Stimulated activated CD4-positive, alpha-beta T cell treated with anti-CD3 and anti-CD28 coated beads, Interleukin-1b, Interleukin-23, amount 100 ng/mL, for 1 hour (primary cell): ENCODE measurements at places on chromosomes 11 and 22.

DNA sequence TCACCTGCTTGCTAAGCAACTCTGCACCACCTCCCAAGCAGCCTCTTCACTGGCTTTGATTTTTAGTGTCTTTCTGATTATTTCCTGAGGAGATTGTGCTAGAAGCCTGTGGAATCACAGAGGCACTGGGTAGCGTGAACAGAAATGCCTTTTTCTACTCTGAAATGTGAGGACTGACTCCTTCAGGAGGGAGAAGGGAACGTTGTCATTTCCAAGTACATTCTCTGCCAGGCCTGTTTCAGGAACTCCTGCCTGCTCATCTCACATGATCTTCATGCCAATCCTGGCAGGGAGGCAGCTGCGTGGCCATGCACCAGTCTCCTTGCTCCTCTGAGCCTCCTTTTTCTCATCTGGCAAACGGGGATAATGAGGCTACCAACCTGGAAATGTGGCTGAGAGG lies 49.8 kb upstream of the PRDM11 start:
- DNase-seq = no peak

- no peak for DNase-seq
Measured at GRCh38 chr11:74846770-74847169, 98.1 kb downstream of the RNF169 start.

- DNase-seq = no peak
Measured at GRCh38 chr11:87057749-87058148, 20.0 kb downstream of the TMEM135 start.

- no peak for DNase-seq
Measured at GRCh38 chr11:95584180-95584579, 205.4 kb downstream of the FAM76B start.

GRCh38 chr11:57646194-57646798 lies 3.4 kb downstream of the YPEL4 start:
- no peak for DNase-seq

DNA sequence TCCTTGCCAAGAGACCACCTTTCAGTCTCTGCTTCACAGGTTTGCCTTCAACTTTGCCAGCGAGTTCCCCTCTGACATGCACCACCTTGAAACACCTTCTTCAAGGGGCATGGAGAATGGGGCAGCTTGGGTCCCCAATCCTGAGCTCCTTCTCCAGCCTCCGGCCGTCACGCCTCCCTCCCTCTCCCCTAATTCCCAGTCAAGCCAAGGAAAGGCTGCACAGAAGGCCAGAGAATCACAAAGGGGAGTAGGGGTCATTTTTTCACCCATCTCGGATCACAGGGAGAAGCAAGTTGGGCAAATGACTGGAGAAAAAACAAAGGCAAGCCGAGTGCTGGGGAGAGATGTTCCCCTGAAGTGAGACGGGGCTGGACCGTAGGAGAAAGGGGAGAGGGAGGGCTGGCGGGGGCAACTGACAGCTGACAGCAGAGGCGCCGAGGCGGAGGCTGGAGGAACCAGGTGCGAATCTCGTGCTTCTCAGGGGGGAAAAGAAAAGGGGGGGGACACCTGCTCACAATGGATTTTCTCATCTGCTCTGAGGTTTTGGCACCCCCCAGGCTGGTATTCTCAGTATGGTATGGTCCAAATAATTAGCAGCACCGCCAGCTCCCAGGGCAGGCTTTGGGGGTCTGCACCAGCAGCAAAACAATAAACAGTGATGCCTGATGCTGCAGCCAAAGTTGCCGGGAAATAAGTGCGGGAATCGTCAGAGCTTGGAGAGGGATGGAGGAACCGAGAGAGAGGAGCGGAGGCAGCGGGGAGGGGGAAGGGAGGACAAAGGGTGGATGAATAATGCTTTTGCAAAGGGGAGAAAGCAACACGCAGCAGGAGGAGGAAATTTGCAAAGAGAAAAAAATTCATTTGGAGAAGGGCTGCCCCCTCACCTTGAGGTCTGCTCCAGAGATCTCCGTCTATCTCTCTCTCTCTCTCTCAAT lies 644 bp downstream of the YPEL4 start:
- DNase-seq = no peak
